ENCODE measurements at places on chromosomes 12 and 14. TPM values are rescaled to one million over a fixed set of nuclear protein-coding genes. Genes with fewer than 3 reads are reported as not detected.

GRCh38 chr12:131091976-131092691, 138.4 kb downstream of the ADGRD1 start:
- peak; percentile 8 for DNase-seq

SDSL gene
- total RNA-seq = 12.5 TPM

LGR5 gene
- total RNA-seq = 19.8 TPM

DNA sequence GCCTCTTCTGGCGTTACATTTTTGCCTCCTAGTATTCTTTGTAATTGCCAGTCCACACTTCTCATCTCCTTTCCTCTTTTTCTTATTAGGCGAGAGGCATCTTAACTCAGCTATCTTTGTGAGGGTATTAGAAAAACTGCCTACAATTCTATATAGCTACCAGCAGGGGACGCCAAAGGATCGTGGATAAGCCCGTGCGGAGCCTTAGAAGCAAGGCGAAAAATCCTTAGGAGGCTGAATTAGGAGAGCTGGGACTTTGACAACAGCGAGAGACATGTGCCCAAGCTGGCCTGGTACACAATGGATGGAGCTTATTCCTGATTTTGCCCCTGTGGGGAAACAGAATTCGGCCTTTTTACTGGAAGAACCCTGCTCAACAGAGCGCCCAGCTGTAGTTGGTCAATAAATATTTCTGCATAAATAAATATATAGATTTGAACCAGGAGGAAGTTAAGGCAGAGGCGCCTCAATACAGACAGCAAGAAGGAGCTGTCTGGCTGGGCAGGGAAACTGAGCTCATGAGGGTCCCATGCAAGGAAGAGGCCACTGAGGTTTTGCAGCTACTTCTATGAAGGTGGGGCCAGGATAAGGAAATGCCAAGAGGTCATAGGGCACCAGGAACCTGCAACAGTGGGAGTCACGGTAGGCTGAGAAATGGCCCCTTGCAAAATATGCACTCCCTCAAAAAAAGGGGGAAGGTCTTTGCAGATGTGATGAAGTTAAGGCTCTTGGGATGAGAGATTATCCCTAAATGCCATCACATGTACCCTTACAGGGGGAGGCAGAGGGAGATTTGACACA, 14.6 kb upstream of the RBM19 start:
- DNase-seq = no peak

EMP1 gene
- 77.1 TPM for total RNA-seq

GRCh38 chr14:27253966-27254365, 656.1 kb upstream of the NOVA1 start:
- DNase-seq = no peak

GRCh38 chr12:51855586-51856428, 7.3 kb upstream of the FIGNL2 start:
- DNase-seq = no peak

DNA sequence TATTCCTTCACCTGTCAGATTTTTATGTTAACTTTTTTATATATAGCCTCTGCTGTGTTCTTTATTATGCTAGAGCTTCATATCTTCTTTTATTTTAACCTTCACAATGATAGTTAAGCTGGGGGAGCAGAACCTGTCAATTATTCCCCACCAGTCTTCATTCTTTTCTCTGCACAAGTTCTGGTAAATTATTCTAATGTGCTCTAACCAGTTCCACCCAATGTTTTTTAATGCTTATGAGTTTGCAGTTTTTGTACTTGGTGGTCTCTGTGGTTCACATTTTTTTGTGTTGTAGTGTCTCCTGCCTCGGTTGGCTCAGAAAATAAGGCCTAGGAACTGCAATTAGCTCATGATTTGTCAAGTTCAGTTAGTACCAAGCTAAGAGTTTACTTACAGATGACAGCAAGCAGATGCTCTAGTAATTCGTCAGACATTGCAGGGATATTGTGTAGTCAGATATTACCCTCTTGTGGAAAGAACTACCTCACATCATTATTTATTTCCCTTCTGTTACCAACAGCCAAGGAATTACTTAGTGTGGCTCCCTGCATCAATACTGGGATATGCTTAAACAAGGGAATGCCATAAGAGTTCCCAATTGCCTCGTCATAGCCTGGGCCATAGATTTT, 14.5 kb downstream of the DYRK2 start:
- DNase-seq = no peak
